ENCODE measurements at places on chromosomes 7 and 10.
A peak's percentile ranks its signal among the peaks of the same experiment; 100 is the strongest.

DNA sequence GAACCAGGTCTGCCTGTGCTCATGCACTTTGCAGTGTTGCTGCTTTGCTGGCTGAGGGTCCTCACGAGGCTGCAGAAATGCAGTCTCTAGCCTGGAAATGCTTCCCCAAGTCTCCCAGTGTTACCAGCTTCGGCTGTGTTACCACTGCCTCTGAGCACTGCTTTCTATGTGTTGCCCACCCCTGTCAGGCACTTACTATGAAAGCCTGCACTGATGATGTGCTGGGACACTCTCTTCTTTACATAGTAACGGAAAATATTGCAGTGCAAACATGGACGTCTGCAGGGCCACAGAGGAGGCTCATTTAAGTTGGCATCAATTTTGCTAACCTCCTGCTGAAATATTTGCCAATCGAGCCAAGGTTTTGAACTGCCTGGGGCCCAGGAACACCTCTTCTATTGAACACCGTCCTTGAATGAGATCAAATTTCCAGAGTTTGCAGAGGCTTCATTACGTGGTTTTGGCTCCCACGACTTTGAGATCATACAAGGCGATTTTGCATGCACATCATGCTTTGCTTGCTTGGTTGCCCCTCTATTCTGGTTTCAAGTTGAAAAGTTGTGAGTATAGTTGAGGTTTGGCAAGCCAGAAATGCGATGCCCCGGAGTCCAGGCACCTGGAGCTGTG, 404.7 kb upstream of the PODXL start:
- DNase-seq, result no peak

DNA sequence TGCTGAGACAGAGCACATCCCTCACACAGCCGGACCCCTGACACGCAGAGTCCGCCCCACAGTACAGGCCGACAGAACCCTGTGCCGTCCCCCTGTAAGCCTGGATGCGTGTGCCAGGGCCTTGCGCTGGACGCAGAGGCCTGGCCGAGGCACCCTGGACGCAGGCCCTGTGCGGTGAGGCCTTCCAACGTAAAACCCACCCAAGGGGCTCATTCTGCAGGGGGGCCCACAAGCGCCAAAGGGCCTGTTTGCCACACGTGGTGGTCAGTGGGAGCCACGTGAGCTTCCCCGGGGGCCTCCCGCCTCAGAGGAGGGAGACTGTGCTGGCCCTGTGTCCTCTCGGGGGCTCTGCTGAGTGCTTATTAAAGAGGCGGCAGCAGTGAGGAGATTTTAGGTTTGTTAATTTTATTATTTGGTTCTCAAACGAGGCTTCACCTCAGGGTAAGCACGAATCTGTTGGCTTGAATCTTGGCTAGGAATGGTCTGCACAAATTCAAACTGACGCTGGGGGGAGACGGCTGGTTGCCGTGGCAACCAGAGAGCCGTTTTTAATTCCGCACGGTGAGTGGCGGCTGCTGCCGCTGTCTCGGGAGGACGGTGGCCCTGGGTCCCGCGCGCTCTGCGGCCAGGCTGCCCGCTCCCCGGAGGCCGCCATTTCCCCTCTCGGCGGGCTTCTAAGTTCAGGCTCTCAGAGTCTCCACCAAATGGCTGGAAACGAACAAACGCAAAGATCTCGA, 4.9 kb upstream of the ADGRA1 start:
- DNase-seq, result no peak

DNA sequence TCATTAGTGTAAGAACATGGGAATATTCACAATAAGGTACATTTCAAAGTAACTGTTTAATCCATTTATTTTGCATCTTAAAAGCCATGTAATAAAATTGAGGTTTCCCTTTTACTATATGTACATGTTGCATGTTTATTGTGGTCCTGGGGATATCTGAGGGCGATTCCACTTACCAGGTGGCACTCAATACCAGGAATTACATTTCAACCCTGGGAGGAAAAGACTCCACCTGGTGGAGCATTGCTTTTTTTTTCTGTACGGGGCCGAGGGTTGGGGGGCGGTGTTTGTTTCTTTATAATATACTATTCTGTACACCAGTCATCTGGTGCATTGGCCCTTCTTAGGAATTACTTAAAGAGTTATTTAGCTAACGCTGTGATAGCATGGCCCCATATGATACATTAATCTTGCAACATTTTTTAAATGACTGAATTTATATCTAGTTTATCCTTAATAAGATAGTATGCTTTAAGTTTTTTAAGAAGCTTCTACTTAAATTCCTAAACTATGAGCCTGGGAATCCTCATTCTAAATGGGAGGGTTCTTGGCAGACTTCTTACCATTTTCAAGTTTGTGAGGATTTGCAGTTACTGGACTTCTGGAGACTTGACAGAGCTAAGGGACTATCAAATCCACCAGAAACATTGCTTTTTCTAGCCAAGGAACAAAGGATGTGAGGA, 7.2 kb upstream of the HGF start:
- peak; percentile 27 for DNase-seq

GRCh38 chr10:84202349-84202748, 8.0 kb downstream of the CDHR1 start:
- no peak for DNase-seq

DNA sequence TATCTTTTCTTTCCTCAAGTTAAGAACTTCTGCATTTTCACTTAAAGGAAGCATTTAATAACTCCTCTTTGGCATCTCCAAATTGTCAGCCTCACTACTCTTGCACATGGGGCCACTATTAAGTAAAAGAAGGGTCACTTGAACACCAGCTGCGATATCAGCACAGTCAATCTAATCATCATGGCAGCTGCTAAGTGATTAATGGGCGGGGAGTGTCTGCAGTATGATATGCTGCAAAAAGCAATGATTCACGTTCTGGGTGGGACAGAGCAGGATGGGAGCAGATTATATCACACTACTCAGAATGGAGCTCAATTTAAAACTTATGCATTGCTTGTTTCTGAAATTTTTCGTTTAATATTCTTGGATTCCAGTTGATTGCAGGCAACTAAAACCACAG, 447.4 kb upstream of the PFKP start:
- peak; percentile 44 for DNase-seq

DNA sequence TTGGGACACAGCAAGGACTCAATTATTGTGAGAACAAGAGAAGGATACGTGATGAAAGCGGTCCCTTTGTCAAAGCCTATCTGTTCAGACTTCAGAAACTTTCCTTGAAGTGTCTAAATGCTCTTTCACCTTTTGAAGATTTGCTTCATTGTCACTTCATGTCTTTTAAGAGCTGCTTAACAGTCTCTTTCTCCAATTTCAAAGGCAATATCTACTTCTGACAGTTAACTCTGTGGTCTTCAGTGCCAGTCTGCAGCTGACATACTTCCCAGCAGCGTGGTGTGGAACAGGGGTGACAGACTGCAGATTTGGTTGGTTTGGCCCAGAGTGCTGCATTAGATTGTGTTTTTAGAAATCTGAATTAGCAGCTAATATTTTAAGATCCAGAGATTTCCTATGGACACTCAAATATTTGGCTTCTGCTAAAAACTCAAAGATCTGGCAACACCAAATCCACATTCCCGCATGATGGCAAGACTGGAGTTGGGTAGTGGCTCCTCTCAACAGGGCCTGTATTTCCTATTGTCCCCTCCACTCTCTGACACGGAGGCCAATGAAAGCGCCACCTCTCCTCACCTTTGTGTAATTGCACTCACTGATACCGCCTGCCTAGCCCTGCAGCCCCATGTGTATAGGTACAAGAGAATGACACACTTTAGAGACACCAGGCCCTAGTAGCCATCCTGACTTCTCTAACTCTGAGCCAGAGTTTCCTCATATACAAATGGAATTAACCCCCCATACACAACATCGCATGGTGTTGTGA, 11.5 kb downstream of the SCRN1 start:
- peak; percentile 66 for DNase-seq

DNA sequence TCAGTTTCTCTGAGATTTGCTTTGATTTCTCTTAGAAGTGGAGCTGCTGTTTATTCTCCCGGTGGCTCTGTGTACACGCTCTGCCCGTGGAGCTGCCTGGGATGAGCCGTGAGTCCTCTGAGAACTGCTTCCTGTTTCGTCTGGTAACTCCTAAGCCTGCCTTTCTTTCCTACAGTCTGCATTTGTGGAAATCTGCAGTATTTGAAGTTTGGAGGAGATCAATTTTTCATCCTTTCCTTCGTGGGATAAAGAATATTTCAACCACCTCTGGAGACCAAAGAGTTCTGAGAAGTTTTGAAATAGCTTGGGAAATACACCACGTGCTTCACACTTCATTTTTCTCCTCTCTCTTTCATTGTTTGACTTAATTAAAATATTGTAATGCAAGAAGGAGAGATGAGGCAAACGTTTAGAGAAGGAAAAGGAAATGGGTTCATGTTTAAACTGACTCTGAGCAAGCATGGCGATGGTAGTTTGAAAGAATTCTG, 311.9 kb downstream of the LRMDA start:
- no peak for DNase-seq

DNA sequence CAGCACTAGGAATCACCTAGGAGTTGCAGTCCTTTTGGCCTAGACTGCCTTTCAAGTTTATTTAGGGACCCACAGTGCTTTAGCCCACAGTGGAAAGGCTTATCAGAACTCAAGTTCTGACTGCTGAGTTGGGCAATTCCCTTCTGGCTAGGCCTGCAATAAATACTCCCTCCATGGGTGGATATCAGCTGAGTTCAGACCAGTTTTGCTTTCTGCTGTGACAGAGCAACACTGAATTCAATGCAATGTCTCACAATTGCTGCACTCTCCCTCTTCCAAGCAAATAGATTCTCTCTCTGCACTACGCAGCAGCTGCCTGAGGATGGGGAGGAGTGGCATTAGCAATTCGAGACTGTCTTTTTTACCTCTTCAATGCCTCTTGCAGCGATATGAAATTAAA, 1153.3 kb downstream of the SORCS1 start:
- DNase-seq, result no peak

GRCh38 chr10:69486922-69487730, 35.9 kb downstream of the TSPAN15 start:
- no peak for DNase-seq

DNA sequence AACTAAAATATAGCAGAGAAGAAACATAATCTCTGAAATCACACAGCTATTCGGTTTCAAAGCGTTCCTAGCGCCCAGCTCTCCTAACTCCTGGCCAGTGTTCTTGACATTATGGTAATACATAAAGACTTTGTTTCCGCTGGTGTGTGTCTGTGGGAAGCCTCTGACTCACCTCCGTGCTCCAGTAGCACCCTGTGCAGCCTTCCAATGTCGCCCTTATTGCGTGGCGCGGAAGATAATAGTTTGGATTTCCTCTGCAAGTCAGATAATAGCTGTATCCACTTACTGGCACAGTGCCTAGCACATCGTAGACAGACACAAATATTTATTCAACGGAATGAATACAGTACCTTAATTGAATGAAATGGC, 570 bp downstream of the BMS1 start:
- peak; percentile 32 for DNase-seq

GRCh38 chr10:100447663-100448062, 15.1 kb upstream of the WNT8B start:
- DNase-seq, result no peak

DNA sequence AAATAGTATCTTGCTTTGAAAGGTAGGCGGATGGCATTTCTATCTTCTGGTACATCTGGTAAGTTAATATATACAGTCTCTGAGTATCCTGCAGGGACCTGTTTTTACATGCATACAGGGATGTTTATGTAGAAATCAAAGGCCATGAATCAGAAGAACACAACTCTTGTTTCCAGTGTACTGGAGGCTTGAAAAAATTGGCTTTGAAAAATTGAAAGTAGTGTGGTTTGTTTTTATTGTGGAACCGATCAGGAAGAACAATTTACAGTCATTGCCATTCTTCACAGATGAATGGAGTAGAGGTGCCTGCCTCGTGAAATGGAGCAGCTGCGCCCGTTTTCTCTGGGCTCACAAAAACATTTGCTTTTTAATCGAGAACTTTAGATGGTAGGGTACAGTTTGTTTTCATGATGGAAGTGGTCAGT, 54.0 kb upstream of the RPA3 start:
- no peak for DNase-seq

DNA sequence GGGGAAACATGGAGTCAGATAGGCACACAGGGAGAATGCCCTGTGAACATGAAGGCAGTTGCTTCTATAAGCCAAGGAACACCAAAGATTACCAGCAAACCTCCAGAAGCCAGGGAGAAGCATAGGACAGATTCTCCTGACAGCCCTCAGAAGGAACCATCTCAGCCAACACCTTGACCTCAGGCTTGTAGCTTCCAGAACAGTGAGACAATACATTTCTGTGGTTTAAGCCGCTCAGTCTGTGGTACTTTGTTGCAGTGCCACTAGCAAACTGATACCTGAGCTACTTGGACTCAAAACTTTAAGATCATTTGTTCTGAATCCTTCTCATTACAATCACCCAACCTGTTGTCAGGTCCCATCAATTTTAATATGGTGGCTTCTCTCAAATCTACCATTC, 31.2 kb downstream of the ABLIM1 start:
- no peak for DNase-seq

GRCh38 chr7:133742709-133743538, 384.2 kb upstream of the LRGUK start:
- DNase-seq, result peak; percentile 32

GRCh38 chr7:66119245-66119850, 4.7 kb downstream of the CRCP start:
- no peak for DNase-seq

DNA sequence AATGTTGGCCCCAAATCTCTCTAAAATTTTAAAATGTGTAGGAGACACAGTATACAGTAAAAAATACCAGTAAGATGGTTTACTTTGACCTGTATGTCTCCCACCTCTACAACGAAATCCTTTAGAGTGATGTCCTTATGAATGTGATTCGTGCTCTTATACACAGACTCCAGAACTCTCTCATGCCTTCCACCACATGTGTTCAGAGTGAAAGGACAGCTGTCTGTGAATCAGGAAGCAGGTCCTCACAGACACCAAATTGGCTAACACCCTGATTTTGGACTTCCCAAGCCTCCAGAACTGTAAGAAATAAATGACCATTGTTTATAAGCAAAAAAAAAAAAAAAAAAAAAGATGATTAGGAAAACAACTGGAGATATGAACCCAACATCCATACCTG, 35.2 kb downstream of the RNF133 start:
- DNase-seq, result no peak

GRCh38 chr7:146074195-146074765, 42.3 kb upstream of the CNTNAP2 start:
- DNase-seq, result peak; percentile 60

DNA sequence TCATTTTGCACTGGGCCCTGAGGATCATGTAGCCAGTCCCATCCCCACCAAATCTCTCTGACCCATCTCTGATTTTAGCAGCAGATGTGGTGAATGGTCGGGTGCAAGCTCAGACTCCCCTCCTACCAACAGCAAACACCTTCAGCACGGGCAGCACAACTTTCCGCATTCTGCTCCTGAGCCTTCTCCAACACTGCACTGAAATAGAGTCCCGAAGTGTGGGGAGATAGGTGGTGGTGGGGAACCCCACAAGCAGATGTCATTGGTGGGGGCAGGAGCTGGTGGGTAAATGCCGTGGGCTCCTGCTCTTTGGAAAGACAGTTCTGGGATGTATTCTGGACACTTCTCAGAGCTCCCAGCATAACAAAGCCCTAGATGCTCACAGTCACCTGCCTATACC, 9.6 kb upstream of the CTBP2 start:
- no peak for DNase-seq

- DNase-seq, result no peak
Measured at GRCh38 chr10:11742779-11743298, 657 bp downstream of the ECHDC3 start.
